A673 (cell line): ENCODE measurements at places on chromosomes 1 and 21.

GRCh38 chr1:182032251-182032650, 29.3 kb downstream of the ZNF648 start:
- DNase-seq: no peak

GRCh38 chr1:168008595-168008994, 71.7 kb upstream of the MPC2 start:
- DNase-seq: no peak

- DNase-seq: peak; percentile 63
Measured at GRCh38 chr1:77762072-77762476, 2.4 kb upstream of the USP33 start.

DNA sequence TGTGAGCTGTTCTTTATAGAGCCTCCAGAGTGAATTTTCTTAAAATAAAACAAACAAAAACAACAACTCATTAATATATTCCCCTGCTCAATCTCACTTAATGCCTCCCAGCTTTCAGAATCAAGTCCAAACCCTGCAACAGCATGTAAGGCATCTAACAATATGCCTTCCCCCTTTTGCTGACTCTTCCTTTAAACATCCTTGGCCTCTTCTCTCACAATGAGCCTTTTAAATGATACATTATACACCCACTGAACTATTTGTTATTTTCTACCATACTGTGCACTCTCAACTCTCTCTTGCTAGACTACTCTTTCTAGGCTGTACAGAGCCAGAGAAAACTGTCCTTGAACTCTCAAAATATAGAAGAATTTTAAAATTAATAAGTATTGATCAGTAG, 115.2 kb upstream of the SNX7 start:
- DNase-seq: no peak

DNA sequence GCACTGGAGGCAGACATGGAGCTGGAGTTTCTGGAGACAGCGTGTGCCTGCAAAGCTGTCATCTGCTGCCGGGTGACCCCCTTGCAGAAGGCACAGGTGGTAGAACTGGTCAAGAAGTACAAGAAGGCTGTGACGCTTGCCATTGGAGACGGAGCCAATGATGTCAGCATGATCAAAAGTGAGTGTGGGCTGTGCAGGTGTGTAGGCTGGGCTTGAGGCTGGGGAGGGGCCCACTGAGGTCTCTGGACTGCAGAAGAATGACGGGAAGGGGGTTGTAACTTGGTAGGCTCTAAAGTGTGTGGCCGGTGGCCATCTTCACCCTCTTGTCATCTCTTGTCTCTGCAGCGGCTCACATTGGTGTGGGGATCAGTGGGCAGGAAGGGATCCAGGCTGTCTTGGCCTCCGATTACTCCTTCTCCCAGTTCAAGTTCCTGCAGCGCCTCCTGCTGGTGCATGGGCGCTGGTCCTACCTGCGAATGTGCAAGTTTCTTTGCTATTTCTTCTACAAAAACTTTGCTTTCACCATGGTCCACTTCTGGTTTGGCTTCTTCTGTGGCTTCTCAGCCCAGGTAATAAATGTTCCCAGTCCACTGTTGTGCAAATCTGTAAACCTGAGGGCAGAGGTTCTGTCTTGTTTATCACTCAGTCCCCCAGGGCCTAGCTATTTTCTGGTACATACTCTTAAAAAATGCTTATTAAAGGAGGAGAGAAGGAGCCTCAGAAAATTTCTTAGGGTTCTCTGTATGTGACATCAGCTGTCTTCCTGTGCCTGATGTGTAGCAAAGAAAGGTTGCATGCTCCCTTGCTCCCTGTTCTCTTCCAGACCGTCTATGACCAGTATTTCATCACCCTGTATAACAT, 19.9 kb downstream of the ATP8B2 start:
- peak; percentile 72 for DNase-seq

- DNase-seq: no peak
Measured at GRCh38 chr1:50562106-50562505, 138.9 kb upstream of the DMRTA2 start.

DNA sequence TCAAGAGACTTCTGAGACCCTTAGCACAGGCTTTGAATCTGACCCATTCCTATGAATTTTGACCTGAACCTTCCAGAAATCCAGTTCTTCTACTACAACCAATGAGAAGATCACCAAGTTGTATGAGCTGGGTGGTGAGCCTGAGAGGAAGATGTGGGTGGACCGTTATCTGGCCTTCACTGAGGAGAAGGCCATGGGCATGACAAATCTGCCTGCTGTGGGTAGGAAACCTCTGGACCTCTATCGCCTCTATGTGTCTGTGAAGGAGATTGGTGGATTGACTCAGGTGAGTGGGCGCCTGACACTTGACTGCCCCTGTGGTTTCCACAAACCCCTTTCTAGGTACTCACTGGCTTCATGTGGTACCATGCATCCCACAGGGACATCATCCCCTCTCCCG, 20.0 kb upstream of the PIGV start:
- DNase-seq: no peak

GRCh38 chr1:32247452-32247851, 430 bp downstream of the FAM167B start:
- no peak for DNase-seq

- peak; percentile 90 for DNase-seq
Measured at GRCh38 chr1:150364231-150365003, 470 bp downstream of the RPRD2 start.

DNA sequence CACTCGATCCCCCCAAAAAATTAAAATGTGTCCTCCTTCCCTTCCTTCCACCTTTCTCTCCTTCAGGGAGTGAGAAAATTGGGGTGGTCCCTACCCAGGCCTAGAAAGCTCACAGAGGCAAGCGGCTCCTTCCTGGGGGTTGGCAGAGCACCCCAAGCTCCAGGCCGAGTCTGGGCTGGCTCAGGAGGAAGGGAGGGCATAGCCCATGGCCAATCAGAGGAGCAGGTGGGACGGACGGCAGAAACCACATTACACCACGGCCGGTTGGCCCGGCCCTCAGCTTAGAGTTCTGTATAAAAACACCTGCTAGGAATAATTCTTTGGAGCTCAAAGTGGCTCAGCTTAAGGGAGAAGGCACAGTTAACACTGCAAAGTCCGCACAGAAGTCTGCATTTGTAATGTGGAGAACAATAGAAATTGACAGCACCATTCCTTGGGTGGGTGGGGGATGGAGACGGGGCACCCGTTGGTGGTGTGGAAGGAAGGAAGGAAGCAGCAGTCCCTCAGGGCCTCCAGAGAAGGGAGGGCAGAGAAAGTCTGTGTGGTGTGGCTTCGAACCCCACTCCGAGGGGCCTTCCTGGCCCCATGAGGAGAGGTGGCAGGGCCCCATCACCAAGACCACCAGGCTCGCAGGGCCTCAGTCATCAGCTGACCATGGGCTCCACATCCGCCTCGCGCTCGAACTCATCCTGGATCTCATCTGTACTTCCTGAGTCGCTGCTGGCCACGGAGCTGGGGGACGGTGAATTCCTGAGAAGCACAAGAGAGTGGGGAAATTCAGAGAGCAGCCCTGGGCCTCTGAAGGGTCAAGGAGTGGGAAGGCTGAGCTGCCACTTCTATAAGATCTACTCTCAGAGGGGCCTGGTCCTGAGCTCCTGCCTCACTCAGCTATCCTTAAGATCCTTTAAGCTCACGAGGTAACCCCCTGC, 5.8 kb upstream of the ALDH4A1 start:
- DNase-seq: no peak

DNA sequence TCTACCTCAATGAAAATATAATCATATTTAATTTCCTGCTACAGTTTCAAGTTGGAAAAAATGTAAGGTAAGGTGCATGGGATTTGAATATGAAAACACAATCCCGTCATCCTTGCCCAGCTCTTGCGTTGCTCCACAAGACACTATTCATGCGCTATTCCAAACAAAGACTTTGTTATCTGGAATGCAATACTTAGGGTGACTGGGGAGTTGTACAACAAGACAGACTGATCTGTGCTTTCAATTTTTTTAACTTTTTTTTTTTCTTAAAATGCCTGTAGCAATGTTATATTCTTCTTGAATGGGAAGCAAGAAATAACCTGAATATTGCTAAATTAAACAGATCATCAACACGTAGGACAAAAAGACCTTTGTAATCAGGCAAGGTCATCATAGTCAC, 1077.2 kb downstream of the TTLL7 start:
- DNase-seq: no peak

DNA sequence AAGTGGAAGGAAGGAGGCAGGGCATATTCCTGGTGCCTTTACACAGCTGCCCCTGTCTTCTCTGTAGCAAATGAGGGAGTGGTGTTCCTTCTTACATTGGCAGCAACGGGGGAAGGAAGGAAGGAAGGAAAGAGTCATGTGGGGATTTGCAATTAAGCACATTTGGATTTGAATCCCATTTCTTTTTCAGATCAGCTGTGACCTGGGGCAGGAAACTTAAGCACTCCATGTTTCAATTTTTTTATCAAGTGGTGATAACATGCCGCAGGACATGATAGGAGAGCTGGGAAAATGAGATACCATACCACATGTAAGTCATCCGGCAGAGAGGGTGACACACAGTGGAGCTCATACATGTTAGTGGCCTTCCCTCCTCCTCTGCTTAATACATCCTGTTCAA, 186.8 kb downstream of the APP start:
- peak; percentile 94 for DNase-seq

GRCh38 chr1:14031461-14031860, 331.5 kb downstream of the PRDM2 start:
- no peak for DNase-seq

DNA sequence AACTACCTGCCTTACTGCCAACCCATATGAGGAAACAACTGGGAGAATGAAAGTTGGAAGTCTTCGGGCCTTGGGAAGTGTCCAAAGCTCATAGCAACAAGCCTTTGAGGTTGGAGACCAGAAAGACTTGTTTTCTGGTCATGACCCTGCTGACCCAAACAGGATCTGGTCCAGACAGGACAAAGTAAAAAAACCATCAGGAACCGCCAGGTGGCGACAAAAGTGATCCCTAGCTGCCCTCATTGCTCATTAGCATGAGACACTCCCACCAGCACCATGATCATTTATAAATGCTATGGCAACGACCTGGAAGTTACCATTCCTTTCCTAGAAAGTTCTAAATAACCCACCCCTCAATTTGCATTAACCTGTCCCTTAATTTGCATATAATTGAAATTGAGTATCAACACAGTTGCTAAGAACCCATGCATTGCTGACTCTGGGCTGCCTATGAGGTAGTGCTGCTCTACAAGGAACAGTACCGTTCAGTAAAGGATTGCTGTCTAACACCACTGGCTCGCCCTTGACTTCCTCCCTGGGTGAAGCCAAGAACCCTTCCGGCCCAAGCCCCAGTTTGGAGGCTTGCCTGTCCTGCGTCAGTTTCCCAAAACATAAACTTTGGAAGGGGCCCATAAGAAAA, 89.0 kb downstream of the URB2 start:
- DNase-seq: peak; percentile 34

DNA sequence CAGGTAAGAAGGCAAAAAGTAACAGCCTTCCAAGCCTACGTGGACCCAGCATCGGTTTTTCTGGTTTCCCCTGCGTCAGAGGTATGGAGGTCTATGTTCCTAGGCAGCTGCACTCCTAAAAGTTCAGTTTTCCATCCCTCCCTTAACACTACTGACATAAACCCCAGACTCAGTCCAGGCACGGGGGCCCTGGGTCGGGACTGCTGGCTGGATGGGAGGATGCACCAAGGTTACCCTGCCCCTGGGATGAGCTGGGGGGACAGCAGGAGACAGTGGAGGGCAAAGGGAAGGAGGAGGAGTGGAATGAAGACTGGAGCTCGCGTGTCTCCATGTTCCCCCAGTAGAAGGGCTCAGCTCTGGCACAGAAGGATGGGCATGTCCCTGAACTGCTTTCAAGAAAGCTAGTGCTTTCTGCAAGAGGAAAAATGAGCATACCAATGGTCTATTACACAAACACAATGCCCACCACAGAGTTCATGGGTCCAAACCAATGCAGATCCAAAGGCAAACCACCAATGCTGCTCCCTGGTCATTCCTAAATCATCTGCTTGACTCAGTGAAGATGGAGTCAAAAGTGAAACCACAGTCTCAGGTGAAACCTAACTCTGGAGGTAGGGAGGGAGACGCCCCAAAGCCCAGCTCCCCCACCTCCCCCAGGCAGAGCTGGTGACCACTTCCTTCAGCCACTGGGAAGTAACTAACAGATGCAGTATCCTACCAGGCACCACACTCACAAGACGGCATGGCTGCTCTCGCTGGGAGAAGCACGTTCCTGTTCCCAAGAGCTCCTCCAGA, 54.9 kb downstream of the CD46 start:
- DNase-seq: no peak

DNA sequence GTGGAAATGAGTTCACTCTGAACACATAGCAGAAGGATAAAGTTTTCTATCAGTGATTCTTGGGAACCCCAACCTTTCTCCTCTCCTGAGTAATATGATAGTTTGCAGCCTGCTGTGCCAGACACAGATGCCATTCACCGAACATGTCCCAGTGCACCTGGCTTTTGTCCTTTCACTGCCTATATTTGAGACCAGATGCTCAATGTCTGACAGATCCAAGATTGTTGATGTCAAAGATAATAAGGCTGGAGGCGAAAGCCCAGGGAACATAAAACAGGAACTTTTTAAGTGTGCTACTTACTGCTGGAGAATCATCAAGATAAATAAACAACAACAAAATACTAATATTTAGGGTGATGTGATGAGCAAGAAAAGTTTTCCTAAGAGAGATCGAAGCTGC, 139.3 kb downstream of the TIAM1 start:
- DNase-seq: no peak

DNA sequence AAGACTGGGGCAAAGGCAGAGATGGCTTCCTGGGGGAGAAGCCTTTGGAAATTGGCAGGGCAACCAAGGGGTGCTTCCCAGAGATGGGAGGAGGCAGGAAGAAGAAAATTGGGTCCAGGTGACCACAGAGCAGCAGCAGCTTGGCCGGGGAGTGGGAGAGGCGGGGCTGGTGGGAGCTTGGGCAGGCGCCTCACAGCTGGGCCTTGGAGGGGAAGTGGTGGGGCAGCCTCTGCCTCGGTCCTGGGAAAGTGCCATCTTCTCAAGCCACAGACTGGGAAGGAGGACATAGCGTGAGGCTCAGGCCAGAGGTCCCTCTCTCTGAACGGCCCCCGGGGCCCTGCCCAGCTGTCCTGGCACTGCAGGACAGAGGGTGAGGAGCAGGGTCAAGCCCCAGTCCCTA, 24.0 kb upstream of the WASF2 start:
- DNase-seq: no peak
